ENCODE measurements at places on chromosomes 13 and 19.

DNA sequence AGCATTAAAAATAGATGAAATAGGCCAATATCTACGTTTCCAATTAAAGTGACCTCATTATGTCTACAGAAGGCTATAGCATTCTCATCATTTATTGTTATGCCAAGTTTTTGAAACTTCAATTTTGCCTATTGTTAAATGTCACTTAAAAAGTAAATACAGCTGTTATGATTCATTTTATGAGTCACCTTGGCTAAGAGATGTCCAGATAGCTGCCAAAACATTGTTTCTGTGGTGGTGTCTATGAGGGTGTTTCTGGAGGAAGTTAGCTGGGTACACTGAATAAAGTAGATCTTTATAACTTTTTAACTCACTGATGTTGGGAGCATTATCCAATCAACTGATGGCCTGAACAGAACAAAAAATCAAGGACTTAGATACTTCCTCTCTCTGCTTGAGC is 1209.7 kb upstream of the PCDH9 start:
- no peak for DNase-seq

DNA sequence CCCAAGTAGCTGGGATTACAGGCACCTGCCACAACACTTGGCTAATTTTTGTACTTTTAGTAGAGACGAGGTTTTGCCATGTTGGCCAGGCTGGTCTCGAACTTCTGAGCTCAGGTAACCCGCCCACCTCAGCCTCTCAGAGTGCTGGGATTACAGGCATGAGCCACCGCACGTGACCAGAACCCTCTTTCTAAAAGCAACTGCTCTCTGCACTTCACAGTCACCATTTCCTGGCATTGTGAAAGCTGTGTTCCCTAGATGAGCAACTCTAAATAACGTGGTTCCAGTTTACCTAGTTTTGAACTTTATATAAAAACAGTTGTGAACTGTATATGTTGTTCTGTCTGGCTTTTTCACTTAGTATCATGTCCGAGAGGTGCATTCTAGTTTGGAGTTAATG is 152.9 kb downstream of the SIPA1L3 start:
- DNase-seq = no peak

GRCh38 chr19:16136185-16136999 is 7.1 kb upstream of the HSH2D start:
- DNase-seq = no peak

DNA sequence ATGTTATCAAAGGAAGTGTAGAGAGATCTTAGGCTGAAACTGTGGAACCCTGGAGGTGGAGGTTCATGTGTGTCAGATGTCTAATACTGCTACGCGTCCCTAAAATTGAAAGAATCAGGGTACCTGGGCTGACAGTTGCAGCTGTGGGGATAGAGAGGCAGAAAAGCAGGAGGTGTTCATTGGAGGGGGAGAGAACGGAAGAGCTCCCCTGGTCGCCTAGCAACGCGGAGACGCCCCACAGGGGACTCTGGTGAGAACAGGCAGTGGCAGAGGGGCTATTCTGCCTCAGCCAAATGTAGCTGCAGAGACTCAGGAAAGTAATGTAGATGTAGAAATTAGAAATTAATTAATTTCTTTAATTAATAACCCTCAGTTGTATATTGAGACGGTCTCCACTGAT is 10.1 kb upstream of the ZNF835 start:
- DNase-seq = no peak

DNA sequence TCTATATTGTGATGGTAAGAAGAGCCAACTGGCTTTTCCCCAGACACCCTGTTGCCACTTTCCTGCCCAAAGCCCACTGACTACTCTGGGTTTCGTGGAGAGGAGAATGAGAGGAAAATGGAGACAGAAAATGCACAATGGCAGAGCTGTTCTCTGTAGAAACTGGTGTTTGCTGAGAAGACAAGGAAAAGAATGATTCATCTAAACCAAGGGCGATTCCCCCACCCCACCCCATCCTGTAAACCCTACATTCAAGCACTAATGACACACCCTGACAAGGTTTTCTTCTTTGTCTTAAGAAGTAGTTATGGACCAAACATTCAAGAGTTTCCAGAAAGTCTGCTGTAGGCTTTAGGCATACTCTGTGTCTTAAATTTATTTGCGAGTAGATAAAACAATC is 68.8 kb downstream of the DOCK9 start:
- no peak for DNase-seq

DNA sequence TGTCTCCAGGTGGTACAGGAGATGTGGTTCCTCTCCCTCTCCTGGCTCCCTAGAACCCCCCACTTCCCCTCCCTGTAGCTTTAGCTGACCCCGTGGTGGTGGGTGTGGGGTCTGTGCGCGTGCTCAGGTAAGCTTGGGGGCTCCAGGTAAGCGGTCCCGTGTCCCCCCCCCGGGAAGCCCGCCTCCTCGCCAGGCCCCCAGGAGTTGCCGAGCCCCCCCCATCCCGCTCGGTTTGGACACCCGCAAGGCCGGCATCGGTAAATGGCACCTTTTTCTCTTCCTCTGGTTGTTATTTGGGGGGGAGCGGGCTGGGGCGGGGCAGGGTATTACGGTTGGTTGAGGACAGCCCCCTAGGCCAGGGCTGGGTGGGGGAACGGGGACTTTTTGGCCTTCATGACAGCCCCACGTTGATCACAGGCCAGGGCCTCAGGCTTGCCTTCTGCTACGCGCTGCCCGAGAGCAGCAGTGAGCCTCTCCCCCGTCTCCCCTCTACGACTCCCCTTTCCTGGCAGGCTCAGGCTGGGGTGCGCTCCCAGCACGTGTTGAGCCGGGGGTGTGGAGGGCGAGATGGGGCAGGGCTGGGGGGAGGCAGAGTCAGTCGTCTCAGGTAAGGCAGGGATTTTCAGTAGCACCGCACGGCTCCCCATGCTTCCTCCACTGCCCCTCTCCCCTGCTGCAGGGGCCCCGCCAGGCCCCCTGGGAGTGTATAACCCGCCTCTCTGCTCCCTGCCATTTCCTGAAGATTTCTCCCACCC is 10.7 kb upstream of the LIN7B start:
- peak; percentile 52 for DNase-seq

GRCh38 chr13:71858647-71859046 is 8.4 kb downstream of the DACH1 start:
- no peak for DNase-seq

- DNase-seq = no peak
These were observed 2.1 kb downstream of the TNFSF9 start for GRCh38 chr19:6533000-6533328.

GRCh38 chr13:107376341-107377125 is 808.6 kb upstream of the ARGLU1 start:
- no peak for DNase-seq

GRCh38 chr19:22526661-22527272 is 104.6 kb upstream of the ZNF98 start:
- no peak for DNase-seq

- no peak for DNase-seq
These were observed 5.3 kb downstream of the SBNO2 start for GRCh38 chr19:1168572-1169410.

Measured in H7 (cell line).